CD4-positive, alpha-beta memory T cell (primary cell): ENCODE measurements at places on chromosomes 5 and 9. TPM values are rescaled to one million over a fixed set of nuclear protein-coding genes. Genes with fewer than 3 reads are reported as not detected.

Gene FBLL1
- not detected for polyA plus RNA-seq

Gene SLC27A6
- not detected for polyA plus RNA-seq

Gene ORM2
- not detected for polyA plus RNA-seq

Gene SLC34A1
- not detected for polyA plus RNA-seq

Gene MARCOL
- polyA plus RNA-seq, result not detected

Gene FOXD4L3
- polyA plus RNA-seq, result not detected

Gene LCN10
- polyA plus RNA-seq, result 0.50 TPM

Gene LIX1
- not detected for polyA plus RNA-seq

Gene KIF24
- polyA plus RNA-seq, result not detected

Gene PCDHGA3
- 0.23 TPM for polyA plus RNA-seq

Gene GPX3
- polyA plus RNA-seq, result not detected

Gene PDCD1LG2
- polyA plus RNA-seq, result 1.1 TPM

Gene IL7R
- 514 TPM for polyA plus RNA-seq

DNA sequence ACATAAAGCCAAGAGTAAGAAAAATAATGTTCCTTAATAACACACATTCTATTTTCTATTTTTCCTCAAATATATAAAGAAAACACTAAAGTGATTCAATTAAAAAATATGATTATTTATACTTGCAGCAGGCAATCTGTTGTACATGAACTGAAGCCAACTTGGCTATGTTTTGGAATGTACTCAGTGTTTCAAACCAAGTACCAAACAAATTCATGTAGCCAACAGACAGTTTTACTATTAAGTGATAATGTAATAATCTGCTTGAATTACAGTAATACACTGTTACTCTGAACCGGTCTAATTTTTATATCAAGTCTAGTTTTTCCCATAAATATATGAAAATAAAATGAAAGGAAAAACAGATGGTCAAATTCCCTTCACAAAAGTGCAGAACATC, 58.0 kb downstream of the CEP120 start:
- no peak for DNase-seq

DNA sequence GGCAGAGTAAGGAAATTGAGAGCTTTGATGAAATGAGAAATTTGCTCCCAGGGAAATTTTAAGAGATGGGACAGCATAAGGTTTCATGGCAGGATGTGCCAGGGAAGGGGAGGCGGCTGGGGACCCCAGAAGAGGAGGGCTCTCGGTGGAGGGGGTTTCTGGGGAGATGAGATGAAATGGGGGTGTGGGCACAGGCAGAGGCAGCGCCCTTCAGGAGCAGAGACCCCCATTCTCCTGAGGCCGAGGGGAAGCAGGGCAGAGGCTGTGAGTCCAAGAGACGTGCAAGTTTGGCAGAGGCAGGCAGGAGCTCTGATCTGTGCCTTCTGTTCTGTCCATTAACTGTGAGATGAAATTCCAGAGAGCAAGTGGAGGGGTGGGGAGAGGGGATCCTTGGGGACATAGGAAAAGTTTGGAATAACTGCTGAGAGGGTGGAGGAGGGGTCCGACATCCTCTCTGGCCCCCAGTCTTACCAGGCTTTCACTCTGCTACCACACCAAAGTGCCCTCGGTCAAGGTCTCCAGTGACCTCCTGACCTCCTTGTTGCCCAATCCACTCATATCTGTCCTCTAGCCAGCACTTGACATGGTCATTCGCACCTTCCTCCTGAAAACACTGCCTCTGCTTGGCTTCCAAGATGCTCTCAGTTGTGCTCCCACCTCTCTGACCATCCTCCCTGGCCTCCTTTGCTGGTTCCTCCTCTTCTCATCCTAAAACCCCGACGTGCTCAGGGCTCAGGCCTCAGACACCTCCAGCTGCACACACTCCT, 108.1 kb upstream of the MVB12B start:
- DNase-seq, result no peak

DNA sequence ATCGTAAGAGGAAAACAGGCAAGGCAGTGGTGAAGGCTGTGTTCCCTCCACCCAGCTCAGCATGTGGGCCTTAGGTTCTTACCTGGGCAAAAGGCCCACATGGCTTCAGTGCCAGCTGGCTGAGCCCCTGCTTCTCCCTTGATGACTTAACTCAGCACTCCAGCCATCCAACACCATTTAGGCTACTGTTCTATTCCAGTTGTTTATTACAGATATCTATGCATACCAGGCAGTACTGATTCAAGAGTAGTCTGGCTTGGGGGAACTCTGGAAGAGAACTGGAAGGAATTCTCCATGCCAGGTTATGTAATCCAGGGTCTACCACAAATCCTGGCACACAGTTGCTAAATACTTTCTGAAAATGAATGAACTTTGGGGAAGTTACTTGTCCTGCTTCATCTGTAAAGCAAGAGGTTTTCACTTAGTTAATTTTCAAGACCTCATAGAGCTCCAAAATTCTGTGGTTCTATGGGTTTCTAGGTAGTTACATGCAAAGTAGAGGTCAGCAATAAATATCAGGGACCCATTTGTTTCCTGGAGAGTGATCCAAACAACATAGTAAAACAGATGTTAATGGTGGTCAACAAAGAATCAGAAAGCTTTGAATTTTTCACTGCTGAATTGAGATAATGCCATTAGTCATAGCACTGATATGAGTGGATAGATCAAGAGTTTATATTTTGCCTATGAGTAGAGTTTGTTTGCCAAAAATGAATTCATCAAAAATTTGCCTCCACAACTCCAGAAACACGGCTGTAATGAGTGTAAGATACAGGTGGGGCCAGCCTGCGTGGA, 88.2 kb upstream of the OSMR start:
- no peak for DNase-seq

- no peak for DNase-seq
Measured at GRCh38 chr9:96553070-96553469, 66.6 kb downstream of the CDC14B start.

GRCh38 chr9:117307701-117308100, 107.2 kb downstream of the ASTN2 start:
- no peak for DNase-seq

DNA sequence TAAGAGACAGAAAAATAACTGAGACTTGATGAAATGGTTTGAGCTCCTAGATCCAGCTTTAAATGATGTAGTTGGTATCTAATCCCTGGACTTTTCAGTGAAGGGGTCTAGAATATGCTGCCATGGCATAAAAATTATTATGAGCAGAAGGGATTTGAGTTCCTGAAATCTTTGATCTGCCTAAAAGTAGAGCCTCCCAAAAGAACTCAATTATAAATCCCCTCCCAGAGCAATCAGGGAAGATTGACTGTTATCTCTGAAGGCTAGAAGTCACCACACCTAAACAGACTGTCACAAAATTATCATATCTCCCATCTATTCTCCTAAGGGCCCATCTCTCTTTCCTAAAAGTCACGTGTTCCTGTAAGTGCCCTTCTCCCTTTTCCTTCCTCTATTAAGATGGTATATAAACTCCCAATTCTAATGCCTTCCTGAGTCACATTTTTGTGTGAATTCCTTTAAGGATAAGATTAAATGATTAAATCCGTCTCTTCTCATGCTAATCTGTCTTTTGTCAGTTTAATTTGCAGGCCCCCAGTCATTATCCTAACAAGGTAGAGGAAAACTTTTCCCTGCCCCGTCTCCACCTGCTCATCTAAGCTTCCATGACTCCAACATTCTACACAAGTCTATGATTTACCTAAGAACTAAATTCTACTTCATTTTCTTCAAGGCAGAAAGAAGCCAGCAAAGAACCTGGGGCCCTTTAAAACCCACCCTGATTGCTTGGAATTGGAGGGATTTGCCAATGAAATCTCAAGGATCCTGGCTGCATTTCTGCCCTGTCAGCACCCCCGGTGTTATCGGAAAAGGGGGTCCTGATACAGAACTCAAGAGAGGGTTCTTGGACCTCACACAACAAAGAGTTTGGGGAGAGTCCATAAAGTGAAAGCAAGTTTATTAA, 47.1 kb upstream of the PWWP2A start:
- DNase-seq, result no peak

- DNase-seq, result no peak
Measured at GRCh38 chr9:114994768-114995167, 64.4 kb upstream of the TNFSF8 start.

- DNase-seq, result no peak
Measured at GRCh38 chr5:124507688-124508087, 238.8 kb downstream of the ZNF608 start.

DNA sequence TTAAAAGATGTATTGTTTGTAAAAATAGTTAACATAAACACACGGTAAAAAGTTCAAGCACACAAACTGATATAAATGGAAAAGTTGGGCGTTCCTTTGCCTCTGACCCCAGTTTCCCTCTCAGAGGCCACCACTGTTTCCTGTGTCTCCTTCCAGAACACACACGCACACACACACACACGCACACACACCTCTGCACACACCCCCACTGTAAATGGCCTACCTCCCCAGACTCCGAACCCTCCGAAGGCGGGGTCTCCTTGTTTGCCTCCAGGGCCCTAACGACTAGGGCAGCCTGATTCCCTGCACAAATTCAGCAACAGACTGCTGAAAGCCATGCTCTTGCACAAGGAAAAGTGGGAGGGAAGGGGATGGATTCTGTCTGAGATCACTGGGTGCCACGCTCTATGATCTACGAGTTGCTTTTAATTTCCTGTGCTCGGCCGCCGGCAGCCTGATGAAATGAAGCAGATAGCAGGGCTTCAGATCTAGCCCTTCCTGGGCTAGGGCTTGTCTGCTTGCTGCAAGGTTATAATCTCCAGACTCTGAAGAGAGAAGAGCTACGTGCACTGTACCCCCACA, 184.0 kb upstream of the IL12B start:
- no peak for DNase-seq

DNA sequence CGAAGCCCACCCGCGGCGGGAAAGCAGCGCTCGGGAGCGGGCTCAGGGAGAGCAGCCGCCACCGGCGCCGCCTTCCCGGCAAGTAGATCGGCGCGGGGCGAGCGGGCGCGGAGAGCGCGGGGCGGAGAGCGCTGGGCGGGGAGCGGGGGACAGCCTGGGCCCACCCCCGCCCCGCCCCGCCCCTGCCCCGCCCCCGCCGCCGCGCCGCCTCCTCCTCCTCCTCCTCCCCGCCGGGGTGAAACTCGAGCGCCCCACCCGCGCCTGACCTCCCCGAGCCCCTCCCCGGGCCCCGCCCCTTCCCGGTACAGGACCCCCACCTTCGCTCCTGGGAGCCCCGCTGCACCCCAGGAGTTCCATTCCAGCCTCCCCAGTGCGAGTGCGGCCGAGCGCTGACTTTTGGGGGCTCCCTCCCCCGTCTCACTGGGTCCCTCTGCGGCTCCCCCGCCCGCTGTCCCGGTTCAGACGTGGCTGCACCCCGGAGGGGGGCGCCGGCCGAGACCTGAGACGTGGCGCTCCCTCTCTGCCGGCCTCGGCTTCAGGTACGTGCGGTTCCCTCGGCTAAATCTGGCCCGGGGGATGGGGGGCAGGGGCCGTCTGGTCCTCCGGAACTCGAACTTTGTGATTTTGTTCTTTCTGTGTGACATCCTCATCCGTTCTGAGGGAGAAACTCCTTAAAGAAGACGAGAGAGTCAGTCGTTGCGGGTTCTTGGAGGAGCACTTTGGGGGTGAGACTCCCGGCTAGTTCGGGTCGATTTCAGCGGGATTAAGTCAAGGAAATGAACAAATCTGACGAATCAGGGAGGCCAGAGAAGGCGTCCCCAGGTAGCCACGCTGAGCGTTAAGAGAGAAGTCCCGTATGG, at the start of gene SEMA5A:
SEMA5A (minus strand) TSS at position 84 of the 860 bp plus-strand sequence. CDS start 166,129 bp downstream, outside the sequence.
- peak; percentile 29 for DNase-seq

DNA sequence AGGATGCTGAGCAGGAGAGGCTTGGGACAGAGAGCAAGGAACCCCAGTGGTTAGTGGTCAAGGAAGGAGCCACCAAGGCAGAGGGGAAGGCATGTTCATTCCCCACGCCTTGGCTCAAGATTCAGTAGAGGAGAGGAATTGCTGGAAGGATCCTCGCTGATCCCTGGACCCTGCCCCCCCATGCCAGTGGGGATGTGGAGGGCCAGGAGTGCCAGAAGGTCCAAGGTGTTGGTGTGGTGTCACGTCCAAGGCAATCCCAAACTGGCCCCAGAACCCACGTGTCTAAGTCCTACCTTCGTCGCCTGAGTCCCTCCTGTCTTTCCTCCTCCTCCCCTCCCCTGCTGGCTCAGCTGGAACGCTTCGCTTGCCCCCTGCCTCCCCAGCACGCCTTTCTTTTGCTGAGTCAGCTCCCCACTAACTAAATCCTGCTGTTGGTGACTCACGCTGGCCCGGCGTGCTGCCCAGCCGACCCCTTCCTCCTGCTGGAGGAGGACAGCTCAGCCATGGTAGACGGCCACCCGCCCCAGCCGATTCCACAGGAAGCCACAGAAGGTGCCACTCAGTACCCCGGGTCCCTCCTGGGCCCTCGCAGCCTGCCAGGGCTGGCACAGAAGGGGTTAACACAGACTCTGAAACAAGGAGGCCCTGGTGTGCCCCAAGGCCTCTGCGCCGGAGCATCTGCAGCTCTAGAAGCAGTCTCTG, 37.6 kb upstream of the ORM1 start:
- DNase-seq, result no peak

DNA sequence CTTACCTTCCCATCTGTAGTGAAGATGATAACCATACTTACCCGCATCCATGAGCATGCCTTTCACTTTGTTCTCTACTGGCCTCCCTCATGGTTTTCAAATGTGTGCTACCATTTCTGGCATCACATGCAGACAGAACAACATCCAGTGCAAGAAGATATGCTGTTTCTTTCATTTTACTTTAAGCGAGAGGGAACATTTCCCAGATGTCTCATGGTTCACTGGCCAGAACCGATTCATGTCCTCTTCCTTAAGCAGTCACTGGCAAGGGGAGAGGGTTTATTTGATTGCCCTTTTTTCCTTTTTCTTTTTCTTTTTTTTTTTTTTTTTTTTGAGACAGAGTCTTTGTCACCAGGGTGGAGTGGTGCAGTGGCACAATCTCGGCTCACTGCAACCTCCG, 37.7 kb downstream of the ARRDC3 start:
- DNase-seq, result no peak

DNA sequence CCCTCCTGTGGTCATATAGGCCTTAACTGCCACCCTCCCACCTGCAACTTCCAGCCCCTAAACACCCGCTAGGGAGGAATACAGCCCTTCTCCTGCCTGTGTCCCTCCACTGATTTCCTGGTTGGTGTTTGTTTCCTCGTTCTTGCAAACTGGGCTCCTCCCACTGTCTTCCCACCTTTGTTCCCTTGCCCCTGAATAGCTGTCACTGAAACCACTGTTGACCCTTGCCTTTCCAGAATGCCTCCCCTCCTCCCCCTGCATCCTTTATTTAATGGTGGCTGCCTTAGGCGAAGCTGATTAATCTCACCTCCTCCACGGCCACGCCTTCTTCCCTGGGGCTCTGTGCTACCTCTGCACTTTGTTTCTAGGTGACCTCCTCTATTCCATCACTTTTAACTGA, 626.7 kb downstream of the BNC2 start:
- no peak for DNase-seq

GRCh38 chr5:54176066-54176830, 134.1 kb downstream of the ARL15 start:
- no peak for DNase-seq

- DNase-seq, result no peak
Measured at GRCh38 chr9:135498381-135499126, 1.9 kb upstream of the MRPS2 start.

- DNase-seq, result no peak
Measured at GRCh38 chr5:54838843-54839242, 146.6 kb downstream of the ESM1 start.
